Naive thymus-derived CD4-positive, alpha-beta T cell (primary cell): ENCODE measurements at places on chromosomes 2 and 18. TPM values are rescaled to one million over a fixed set of nuclear protein-coding genes. Genes with fewer than 3 reads are reported as not detected.

DNA sequence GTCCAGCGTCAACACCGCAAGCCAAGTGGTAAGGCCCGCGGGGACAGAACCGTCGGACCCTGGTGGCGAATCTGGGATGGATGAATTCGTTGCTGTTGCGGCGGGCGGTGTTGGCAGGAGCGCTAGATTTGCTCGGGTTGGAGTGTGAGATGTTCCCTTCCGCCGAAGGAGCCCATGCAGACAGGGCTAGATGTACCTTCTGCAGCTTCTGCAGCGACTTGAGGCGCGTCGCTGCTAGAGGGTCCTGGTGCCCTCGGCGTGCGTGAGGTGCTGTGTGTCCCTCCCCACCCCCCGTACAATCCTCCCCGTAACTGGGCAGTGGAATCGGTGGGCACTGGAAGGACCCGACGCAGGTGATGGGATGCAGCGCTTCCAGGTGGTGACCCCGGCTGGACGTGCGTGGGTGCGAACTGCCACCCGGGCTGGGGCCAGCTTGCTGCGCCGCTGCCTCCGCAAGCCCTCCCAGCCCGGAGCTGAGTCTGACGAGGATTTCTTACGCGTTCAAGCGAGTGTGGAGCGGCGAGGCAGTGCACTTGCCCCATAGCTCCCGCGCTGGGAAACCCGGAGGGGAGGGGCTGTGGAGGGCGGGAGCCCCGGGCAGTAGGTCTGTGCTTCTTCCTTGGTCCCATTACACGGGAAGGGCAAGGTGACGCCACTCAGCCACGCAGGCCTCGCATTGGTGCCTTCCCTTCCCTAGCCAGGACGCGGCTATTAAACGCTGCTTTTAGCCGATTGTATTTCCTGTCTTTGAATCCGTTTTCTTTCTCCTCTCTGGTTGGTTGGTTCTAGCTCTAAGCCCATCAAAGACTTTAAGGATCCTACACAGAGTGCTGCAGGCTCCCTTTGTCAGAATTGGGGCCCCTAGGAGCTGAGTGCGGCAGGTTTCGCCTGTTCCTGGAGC lies 34.2 kb downstream of the CHRNA1 start:
- peak overlapping the region; percentile 75 for H3K4me3 ChIP-seq
- no peaks in the 10 kb centered on the region for H3K27me3 ChIP-seq

GRCh38 chr2:207724113-207724512 lies 12.7 kb downstream of the CCNYL1 start:
- H3K4me1 ChIP-seq = peaks cover 6% of the 10 kb centered on the region
- no peak overlapping the region for H3K4me3 ChIP-seq
- no peak for DNase-seq
- H3K27me3 ChIP-seq = no peaks in the 10 kb centered on the region
- H3K27ac ChIP-seq = no peak overlapping the region

DNA sequence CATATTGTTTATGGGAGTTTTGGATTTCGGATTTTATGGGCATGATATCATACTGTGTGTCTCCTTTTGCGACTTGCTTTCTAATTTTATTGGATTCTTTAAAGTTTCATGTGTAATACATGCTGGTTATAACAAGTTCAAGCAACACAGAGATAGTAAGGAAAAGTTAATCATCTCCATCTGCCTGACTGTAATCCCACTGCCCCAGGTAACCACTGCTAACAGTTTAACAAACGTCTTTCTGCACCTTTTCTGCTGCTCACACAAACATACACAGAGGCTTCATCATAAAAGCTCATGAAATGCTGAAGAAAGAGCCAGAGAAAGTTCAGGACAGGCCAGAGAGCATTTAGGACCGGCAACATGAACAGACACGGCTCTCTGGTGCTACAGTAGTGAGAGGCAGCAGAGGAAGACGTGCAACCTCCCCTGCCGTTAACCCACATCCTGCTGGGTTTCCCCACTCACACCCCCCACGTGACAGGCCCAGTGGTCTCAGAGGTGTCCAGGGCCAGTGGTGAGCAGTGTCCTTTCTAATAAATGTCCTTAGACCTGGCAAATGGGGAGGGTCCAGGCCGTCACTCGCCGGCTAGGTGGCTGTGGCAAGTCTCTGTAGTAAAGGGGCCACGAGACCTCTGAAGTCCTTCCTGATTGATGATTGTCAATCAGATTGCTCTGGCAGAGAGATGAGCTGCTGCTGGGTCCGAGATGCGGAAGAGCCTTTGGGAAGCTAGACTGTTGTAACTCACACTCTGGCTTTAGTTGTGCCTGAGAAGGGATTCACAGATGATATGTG lies 43.0 kb upstream of the SLC1A4 start:
- DNase-seq = peak; percentile 55
- H3K27me3 ChIP-seq = no peaks in the 10 kb centered on the region
- no peaks in the 10 kb centered on the region for H3K36me3 ChIP-seq
- peak overlapping the region; percentile 50 for H3K27ac ChIP-seq
- H3K4me3 ChIP-seq = peak overlapping the region; percentile 19

DNA sequence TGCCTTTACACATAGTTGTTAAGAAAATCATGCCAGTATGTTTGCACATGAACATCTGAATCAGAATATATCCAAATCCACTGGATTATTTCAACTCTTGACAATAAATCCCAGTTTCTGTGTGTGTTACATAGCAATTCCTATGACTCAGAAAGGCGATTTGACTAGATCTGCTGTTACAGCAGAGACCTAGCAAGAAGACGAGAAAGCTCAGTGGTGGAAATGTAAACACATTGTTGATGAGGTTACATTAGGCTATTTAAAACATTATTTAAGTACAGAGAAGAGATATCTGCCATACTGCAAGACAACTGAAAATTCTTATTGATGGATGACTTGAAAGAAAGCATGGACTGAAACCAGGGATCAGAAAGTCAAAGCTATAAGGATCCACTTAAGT lies 73.0 kb upstream of the SMIM21 start:
- peaks cover 4% of the 10 kb centered on the region for H3K27me3 ChIP-seq
- H3K36me3 ChIP-seq = no peaks in the 10 kb centered on the region
- H3K27ac ChIP-seq = no peak overlapping the region

GRCh38 chr2:126886211-126886915 lies 12.3 kb upstream of the TEX51 start:
- no peaks in the 10 kb centered on the region for H3K4me1 ChIP-seq
- H3K27ac ChIP-seq = no peak overlapping the region
- H3K36me3 ChIP-seq = no peaks in the 10 kb centered on the region
- H3K4me3 ChIP-seq = no peak overlapping the region
- no peaks in the 10 kb centered on the region for H3K27me3 ChIP-seq

- no peaks in the 10 kb centered on the region for H3K36me3 ChIP-seq
- H3K4me1 ChIP-seq = no peaks in the 10 kb centered on the region
- H3K4me3 ChIP-seq = no peak overlapping the region
- DNase-seq = no peak
Observed at GRCh38 chr18:28063271-28063761, 113.6 kb downstream of the CDH2 start.

GRCh38 chr18:77037567-77037966 lies 95.0 kb downstream of the MBP start:
- no peaks in the 10 kb centered on the region for H3K36me3 ChIP-seq
- H3K27ac ChIP-seq = no peak overlapping the region
- no peak overlapping the region for H3K4me3 ChIP-seq
- H3K27me3 ChIP-seq = no peaks in the 10 kb centered on the region
- DNase-seq = no peak

GRCh38 chr2:188824125-188824524 lies 150.0 kb upstream of the COL3A1 start:
- H3K27ac ChIP-seq = no peak overlapping the region
- no peak for DNase-seq
- H3K36me3 ChIP-seq = no peaks in the 10 kb centered on the region
- H3K27me3 ChIP-seq = no peaks in the 10 kb centered on the region

DNA sequence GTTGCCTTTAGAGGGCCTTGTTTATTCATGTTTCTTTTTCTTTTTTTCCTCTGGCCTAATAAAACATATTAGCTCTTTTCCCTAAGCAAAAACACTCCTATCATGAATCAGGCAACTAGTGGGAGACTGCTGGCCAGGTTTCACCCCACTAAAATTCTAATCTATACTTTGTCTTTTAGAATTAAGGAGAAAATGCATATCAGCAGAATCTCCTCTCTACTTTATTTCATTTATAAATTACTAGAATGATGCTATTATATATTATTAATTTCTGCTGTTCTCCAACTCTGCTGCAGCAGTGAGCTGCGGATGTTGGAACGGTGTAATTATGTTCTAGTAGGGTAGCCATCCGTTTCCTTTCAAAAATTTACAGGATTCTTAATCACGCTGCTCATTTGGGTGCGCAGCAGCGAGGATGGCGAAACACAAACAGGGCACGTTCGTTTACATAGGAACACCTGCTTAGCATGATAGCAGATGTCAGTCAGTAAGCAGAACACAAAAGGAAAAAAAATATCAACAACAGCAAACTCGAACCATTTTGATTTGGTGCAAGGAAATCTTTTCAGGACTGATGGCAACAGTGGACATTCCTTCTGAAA lies 30.5 kb downstream of the ZEB2 start:
- H3K27ac ChIP-seq = no peak overlapping the region
- no peak overlapping the region for H3K4me3 ChIP-seq
- peaks cover 16% of the 10 kb centered on the region for H3K4me1 ChIP-seq
- H3K36me3 ChIP-seq = no peaks in the 10 kb centered on the region
- DNase-seq = no peak

Gene DSG3
- total RNA-seq = not detected

Gene RNF152
- 1.9 TPM for total RNA-seq

Gene NEB
- 1.2 TPM for total RNA-seq

Gene NTSR2
- not detected for total RNA-seq

Gene ALLC
- not detected for total RNA-seq

Gene ARHGAP28
- not detected for total RNA-seq

Gene SLC9A2
- total RNA-seq = not detected

Gene TMEM169
- total RNA-seq = 2.0 TPM
